Activated CD4-positive, alpha-beta T cell treated with anti-CD3 and anti-CD28 coated beads, Interleukin-2, amount 10 ng/mL, durations not matched to agents 24 days and 14 days (primary cell): ENCODE measurements at places on chromosomes 6 and 20. TPM values are rescaled to one million over a fixed set of nuclear protein-coding genes. Genes with fewer than 3 reads are reported as not detected.

DNA sequence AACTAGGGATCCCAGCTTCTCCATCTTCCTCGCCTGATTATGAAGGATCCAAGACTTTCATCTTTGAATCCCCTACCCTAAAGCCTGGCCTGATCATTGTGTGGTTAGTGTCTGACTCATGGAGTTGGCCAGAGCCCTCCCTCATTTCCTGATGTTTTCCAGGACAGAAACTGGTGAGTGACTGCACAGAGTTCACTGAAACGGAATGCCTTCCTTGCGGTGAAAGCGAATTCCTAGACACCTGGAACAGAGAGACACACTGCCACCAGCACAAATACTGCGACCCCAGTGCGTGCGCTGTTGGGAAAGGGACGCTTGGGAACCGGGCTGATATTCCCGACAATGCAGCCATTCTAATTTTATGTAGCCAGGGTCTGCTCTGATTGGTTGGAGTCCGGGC is 4.0 kb downstream of the CD40 start:
- DNase-seq, result no peak

Gene AIF1
- 68.2 and 69.6 TPM in 2 replicates for total RNA-seq

- no peak for DNase-seq
Measured at GRCh38 chr20:9329355-9330101, 184.9 kb upstream of the LAMP5 start.

Gene EFCAB8
- total RNA-seq, result 0.33 and 0.54 TPM in 2 replicates

DNA sequence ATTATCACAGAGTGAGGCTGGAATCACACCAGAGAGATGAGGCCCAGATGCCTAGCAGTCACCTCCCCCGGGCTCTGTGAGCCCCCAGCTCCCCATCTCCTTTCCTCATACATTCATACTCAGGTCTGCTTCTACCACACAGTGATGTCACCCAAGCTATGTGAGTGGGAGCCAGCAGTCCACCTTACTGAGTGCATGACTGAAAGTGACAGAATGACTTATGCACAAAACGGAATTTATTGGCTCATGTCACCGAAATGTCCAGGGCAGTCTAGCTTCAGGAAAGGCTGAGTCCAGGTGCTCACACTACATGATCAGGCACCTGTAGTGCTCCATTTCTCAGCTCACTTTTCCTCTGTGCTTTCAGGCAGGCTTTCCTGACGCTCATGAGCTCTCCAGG is 36.7 kb upstream of the CCN6 start:
- DNase-seq, result peak; percentile 59

Gene HLA-DMA
- 8.1 and 8.7 TPM in 2 replicates for total RNA-seq

DNA sequence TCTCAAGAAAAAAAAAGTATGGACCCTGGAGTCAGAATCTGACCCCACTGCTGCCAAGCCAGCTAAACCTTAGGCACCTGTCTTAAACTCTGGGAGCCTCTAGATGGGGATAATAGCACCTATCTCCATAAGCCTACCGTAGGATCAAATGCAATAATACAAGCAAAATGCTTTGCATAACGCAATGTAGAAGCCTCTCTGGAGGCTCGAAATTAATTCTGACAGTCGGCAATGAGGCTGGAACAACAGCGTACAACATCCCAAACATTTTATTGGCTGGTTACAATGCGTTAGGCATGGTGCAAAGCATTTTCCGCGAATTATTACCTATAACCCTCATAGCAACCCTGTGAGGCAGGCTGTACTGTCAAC is 521 bp downstream of the CDK5RAP1 start:
- DNase-seq, result no peak

- DNase-seq, result no peak
Measured at GRCh38 chr6:168584671-168585070, 143.7 kb downstream of the SMOC2 start.

- no peak for DNase-seq
Measured at GRCh38 chr6:150230832-150231524, 88.1 kb downstream of the PPP1R14C start.

DNA sequence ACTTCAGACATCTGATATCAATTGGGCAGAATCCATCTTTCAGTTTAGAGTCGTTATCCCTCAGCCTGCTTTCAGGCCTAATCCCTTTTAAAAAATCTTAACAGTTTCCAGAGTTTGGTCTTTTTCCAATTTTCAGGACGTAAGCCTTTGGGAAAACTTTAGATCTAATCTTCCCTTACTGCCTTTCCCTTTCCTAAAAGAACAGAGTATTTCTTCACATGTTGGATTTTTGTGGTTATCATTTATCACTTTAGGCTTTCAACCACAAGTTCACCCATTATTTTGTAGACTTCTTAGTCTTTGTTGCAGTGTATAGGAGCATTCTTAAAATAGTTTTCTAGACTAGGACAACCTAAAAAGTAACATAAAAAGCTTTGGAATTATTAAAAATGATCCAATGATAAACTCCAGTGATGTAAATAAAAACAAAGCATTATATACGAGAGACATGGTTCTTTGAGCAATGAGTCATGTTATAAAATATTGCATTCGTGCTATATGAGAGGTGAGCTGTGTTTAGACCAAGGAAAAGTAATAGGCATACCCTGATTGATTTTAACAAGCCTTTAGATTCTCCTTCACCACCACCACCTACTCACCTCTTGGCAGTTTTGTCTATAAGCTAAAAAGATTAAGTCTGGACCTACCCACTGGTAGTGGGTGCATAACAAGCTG is 90.4 kb upstream of the MCHR2 start:
- DNase-seq, result no peak

DNA sequence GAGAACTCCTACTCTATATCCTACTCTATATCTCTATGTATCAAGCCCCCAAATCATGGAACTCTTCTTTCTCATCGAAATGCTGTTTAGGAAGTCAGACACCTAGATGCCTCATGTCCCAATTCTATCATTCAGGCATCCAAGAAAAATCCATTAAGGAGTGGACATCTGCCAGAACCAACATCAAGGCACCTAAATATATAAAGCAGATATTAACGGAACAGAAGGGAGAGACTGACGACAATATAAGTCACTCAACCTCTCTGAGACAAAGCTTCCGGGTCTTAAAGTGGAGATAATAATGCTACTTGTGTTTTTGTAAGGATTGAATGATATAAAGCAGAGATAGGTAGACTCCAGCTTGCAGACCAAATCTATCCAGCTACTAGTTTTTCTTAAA is 241.5 kb downstream of the NFATC2 start:
- no peak for DNase-seq

GRCh38 chr6:20203561-20204511 is 8.4 kb downstream of the MBOAT1 start:
- no peak for DNase-seq

DNA sequence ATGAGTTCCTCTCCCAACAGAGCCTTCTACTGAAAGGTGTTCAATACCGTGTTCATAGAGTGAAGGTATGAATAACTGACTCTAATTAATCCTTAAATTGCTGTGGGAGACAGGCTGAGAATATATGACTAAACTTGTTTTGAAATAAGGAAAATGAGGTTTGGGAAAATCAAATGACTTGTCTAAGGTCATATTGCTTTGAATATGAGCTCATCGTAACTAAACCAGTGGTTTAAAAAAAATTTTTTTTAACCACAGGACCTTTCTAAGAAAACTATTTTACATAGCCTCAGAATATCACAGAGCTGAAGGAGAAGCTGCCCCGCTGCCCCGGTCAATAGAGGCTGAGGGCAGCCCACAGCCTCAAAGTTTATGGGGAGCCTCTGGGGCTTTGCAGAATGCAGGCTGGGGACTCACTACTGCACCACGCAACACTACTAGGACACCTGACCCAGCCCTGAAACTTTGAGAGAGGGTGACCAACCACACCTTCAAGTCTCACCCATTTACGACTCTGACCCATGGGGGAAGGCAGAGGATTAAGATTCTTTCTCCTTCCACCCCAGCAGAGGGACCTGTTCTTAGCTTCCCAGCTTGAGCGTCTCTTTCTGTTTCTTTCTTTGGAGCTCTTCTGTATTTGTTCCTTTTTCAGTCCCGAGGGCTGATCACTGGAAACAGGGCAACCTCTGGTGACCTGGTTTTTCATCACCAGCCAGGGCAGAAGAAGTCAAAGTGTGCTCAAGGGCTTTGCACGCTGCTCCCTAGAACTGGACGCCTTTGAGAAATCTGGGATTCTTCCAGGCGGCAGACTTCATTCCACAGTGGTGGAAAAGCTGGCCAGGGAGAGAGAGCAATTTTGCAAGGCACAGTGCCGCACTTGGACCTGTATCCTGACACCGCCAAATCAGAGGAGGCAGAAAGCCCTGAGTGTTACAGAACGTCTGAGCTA is 220.2 kb downstream of the ATXN1 start:
- no peak for DNase-seq

GRCh38 chr6:20310185-20310584 is 91.5 kb upstream of the E2F3 start:
- no peak for DNase-seq

GRCh38 chr6:134674562-134674961 is 275.3 kb downstream of the ALDH8A1 start:
- DNase-seq, result peak; percentile 40

Gene PSORS1C2
- total RNA-seq, result not detected in 2 replicates

DNA sequence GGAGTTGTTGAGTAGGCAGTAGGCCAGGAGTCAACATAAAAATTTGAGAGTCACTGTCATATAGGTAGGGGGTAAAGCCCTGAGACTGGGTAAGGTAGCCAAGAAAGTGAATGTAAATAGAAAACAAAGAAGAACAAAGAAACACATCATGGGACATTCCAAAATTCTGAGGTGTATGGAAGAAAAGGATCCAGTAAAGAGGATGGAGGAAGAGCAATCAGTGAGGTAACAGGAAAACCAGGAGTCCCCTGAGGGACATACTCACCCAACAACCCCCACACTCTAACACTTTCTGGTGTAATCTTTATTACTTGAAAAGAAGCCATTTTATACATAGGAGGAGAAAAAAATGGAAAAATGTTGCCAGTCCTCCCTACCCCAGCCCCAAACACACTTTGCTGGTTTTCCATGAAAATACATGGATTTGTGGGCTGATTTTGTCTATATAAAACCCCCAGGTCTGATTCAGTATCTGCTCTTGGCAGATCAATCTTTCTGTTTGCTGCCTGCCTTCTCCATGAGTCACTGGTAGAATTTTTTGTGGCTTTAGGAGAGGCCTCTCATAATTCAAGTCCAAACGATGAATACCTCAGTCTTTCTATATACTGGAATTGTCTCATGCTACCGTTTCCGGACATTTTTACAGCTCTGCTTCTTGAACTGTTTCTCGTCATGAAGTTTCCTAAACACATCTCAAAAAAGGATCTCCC is 271.4 kb upstream of the MAN1A1 start:
- DNase-seq, result no peak

DNA sequence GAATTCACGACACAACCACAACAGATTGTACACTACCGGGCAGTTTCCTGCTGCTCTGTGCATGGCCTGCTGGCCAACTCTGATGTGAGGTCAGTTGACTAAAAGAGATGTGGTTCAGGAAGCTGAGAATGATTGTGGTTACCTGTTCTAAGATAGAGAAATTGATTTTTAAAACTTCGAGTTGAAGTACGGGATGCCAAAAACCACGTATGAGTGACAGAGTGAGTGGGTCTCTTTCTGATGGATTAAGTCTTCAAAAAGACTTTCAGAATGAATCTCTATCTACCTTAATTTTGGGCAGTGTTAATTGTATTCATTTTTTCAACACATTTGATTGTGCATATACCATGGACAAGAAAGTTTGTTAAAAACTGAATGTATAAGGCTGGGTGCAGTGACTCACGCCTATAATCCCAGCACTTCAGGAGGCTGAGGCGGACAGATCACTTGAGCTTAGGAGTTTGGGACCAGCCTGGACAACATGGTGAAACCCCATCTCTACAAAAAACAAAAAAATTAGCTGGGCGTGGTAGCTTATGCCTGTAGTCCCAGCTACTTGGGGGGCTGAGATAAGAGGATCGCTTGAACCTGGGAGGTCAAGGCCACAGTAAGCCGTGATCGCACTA is 121.2 kb downstream of the SGK1 start:
- no peak for DNase-seq

Gene CAGE1
- total RNA-seq, result 0.16 and 0.31 TPM in 2 replicates

Gene HRH3
- not detected in 2 replicates for total RNA-seq

- DNase-seq, result peak; percentile 89
Measured at GRCh38 chr6:26065952-26066380, 21.3 kb upstream of the HFE start.

DNA sequence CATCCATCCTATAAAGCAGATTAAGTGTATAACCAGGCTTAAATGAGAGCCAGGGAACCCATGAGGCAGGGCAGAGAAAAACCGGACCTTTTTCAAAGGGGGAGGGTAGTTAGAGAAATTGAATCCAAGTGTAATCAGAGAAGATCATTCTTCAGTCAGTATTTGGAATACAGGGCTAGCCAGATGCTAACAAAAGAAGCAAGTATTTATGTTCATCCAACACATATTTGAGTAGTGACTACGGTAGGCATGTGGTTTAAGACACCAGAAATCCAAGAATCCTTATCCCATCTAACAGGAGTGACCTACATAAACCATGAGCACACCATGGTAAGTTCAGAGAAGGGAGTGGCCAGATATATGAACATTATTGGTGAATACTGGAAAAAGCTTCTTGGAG is 46.8 kb upstream of the FAM83C start:
- no peak for DNase-seq

Gene DOK5
- total RNA-seq, result 37.1 and 38.4 TPM in 2 replicates

Gene CUTA
- 120 and 124 TPM in 2 replicates for total RNA-seq

Gene ADTRP
- 4.7 and 5.3 TPM in 2 replicates for total RNA-seq

- DNase-seq, result no peak
Measured at GRCh38 chr6:75997696-75998095, 74.8 kb downstream of the IMPG1 start.

Gene RAB44
- 0.07 TPM in 1 of 2 replicates, not detected in the other for total RNA-seq

DNA sequence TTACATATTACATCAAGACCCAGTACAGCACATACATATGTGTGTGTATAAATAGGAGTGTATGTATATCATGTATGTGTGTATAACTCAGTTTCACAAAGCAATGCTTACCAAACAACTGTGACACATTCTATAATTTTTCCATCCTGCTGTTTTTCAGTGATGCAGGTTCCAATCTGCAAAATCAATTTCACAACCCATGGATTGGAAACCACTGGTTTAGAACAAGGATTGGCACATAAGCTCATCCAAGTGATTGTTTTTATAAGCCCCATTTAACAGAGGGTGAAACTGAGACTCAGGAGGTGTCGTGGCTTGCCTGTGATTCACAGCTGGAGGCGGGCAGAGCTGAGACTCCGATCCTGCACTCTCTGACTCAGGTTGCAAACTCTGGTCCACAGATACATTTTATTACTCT is 158.2 kb downstream of the ZMYND8 start:
- DNase-seq, result no peak

DNA sequence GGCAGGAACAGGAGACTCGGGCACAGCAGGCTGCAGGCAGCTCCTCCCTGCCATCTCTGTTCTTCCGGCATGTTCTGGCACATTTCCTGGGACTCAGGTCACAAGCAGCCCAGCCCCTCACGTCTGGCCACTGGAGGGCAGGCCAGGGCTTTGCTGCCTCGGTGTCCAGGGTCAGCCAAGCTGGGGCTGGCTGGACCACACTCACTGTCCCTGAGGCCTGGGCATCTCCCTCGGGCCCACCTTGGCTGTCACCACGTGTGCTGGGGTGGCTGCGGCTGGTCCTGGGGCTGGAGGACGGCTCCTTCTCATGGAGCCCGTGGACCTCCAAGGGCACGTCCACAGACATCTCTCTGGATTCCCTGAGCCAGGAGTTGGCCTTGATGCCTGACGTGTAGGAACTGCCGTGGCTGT is 18.5 kb downstream of the FRMD1 start:
- no peak for DNase-seq

GRCh38 chr20:4082406-4083097 is 67.2 kb upstream of the RNF24 start:
- DNase-seq, result peak; percentile 90

Gene RPP21
- total RNA-seq, result 45.0 and 48.0 TPM in 2 replicates

Gene LRRN4
- total RNA-seq, result not detected in 2 replicates

Gene HLA-DOA
- 0.21 and 0.38 TPM in 2 replicates for total RNA-seq

Gene RIMS4
- total RNA-seq, result not detected in 2 replicates

Gene FAM209A
- total RNA-seq, result 0.90 and 1.2 TPM in 2 replicates
